ENCODE measurements at places on chromosomes 4 and X.

DNA sequence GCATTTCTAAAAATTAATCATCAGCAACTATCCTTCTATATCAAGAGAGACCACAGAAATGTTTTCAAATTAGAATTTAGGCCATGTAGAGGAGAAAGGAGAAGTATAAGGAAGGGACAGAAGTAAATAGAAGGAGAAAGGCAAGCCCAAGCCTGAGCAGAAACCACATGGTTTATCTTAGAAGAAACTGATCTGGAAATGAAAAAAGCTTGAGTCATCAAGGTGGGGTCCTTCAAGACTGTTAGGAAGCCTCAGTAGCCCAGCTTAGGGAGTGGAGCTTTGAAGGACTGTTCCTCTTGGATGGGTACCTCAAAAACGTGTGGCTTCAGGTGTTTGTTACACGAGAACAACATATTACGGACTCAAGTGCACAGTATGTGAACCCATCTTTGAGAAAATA lies 4.5 kb downstream of the BMX start:
- DNase-seq: no peak

DNA sequence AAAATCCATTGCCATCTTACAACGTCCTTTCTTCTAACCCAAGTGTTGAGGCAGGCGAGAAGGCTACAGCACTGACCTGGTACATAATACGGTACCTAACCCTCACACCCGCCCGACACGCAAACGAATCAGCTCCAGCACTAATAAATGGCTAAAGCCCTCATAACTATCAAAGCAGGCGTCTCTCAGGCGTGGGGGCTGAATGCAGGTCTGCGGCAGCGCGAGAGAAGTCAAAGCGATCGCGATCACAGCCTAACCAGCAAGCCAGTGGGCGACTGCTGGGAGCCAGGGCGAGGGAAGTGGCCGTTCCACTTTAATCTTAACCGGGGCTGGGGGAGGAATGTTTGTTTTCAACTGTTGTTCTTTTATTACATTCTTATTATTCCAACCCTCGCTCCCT lies 1.5 kb downstream of the CDX4 start:
- no peak for DNase-seq

DNA sequence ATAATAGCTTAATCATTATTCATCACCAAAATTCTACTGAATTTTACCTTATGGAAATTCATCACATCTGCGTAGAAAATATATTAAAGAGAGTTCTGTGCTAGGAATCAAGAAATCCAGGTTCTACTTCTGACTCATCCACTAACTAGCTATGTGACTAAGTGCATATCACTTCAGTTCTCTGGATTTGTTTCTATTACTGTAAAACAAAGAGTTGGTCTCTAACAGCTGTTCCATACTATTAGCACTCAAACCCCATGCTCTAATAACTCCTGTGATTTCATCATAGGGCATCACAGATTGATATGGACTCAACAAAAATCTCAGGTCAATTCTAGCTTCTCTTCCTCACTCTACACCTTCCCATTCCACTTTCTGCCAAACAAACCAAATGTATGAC lies 572.0 kb downstream of the INPP4B start:
- DNase-seq: no peak

GRCh38 chr4:76611616-76612207 lies 176.7 kb downstream of the SHROOM3 start:
- no peak for DNase-seq

DNA sequence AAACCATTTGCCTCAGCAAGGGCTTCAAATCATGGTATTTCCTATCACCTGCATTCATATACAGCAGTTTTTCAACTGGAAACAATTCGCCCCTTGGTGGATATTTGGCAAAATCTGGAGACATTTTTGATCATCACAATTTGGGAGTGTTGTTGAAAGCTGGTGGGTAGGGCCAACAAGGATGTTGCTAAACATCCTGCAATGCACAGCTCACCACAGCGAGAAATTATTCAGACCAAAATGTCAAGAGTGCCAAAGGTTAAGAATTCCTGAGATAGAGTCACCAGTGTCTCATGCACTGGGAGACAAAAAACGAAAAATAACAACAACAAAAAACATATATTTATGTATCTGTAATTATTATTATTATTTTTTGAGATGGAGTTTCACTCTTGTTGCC lies 435.2 kb upstream of the CTSO start:
- no peak for DNase-seq

DNA sequence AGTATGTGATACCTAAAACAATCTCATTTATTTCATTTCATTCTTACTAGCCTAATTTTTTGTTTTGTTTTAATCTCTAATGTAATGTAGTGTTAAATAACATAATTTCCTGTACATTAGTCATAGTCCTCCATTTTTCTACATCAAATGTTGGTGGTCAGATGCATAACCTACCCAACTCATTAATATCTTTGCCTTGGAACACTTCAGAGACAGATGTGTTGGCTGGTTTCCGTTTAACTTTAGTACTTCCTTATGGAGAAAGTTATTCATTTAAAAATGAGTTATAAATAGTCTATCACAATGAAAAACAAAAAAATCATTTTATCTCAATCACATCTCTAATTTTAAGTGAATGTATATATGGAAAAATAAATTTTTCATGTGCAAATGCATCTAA lies 190.2 kb downstream of the ANTXR2 start:
- DNase-seq: no peak

- DNase-seq: peak; percentile 15
Measured at GRCh38 chr4:101419336-101420135, 72.2 kb upstream of the PPP3CA start.

DNA sequence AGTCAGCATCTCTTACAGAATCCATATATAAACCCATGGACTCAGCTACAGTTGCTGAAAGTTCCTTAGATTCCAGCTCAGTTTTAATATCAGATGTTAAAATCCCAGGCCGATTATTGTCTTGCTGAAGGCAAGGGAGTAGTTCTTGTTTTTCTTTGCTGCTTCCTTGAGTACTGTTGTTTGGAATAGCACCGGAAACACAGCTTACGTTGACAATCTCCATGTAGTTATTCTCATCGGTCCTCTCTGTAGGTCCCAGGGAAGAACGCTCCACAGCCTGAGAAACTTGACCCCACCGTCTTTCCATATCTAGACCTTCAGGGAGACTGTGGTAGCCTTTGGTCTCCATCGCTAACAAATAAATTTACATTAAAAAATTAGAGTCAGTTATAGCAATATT lies 5.7 kb downstream of the NR3C2 start:
- DNase-seq: no peak

DNA sequence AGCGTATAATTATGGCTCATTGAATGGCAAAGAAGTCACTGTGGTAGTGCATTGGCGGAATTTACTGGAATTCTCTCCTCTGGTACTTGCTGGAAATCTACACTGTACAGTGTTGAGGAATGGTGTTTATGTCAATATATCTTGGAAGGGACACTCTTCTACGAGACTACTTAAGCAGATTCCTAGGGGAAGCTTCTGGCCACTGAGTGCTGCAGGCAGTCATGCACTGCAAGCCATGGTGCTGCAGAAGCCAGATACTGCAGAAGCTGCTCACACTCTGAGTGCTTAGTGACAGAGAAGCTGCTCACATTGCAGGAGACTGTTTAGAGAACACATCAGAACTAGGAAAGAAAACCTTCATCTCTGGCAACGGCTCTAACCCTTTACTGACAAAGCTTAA lies 725.0 kb downstream of the CCSER1 start:
- DNase-seq: no peak

DNA sequence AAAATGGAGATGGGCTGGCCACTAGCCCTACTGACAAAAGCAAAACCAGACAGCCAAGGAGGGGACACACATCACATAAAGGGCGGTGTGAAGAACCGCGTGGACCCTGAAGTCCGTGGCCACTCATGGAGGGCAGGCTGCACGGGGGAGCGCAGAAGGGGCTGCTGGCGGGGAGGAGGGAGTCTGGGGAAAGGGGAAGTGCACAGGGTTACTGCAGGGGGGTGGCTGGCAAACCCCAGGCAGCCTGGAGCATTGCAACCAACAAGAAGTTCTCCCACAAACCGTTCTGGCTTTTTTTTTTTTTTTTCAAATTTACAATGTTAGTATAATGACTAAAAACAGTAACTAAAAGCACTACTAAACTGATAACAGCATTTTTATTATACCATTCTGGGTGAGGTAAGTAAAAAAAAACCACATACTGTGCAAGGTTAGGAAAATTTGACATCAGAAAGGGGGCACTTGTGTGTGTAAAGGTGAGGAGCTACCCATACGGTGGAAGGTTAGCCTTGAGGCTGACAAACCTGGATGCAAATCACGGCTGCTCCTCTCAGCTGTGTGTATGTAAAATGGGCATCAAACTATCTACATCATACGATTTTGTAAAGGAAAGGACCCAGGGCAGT lies 87.1 kb downstream of the TSPAN5 start:
- no peak for DNase-seq

- DNase-seq: no peak
Measured at GRCh38 chrX:94932278-94932965, 1258.4 kb downstream of the FAM133A start.

DNA sequence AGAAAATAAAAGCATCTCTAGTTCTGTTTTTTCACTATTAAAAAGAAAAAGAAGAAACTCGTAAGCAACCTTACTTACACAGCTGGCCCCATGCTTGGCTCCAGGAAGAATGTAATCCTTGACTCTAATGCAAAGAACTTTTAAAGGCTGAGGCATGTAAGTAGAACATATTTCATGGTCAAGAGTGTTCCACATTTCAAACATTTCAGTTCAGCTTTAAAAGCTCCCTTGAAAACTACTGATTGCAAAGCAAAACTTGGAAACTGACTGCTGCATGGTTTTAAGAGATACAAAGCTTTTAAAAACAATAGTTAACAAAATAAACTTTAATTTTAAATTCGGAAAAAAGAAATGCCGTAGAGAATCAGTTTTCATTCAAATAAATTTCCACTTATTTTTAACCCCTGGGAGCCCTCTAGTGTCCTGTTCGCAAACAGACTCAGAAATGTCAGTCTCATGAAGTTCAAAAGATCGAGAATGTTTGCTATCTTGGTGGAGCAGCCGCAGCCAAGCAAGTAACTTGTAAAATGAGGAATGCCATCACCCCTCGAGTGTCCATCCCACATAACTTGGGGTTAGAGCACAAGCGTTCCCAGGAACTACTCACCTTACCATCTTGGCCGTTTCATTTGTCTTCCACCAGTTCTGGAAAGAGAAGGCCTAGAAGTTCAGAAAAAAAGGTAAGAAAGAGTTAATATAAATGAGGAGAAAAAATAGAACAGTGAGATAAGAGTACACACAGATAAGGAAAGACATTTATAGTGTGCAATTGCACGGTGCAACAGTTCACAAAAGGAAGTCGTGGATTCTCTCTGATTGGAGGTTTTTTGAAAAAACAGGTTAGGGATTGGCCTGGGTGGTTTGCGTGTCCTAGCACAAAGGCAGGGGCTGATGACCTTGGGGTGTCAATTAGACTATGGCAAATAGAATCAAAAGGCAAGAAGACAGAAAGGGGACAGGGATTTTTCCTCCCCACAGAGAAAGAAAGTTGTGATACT lies at the start of gene GASK1B:
Gene GASK1B (minus strand): TSS at position 765 of the 998 bp plus-strand sequence. CDS start 1,650 bp downstream, outside the sequence.
- peak; percentile 12 for DNase-seq

GRCh38 chr4:163697121-163697520 lies 202.6 kb downstream of the TMA16 start:
- no peak for DNase-seq

- no peak for DNase-seq
Measured at GRCh38 chr4:163959932-163960331, 465.4 kb downstream of the TMA16 start.

GRCh38 chr4:64399313-64400109 lies 9.7 kb downstream of the TECRL start:
- DNase-seq: no peak

DNA sequence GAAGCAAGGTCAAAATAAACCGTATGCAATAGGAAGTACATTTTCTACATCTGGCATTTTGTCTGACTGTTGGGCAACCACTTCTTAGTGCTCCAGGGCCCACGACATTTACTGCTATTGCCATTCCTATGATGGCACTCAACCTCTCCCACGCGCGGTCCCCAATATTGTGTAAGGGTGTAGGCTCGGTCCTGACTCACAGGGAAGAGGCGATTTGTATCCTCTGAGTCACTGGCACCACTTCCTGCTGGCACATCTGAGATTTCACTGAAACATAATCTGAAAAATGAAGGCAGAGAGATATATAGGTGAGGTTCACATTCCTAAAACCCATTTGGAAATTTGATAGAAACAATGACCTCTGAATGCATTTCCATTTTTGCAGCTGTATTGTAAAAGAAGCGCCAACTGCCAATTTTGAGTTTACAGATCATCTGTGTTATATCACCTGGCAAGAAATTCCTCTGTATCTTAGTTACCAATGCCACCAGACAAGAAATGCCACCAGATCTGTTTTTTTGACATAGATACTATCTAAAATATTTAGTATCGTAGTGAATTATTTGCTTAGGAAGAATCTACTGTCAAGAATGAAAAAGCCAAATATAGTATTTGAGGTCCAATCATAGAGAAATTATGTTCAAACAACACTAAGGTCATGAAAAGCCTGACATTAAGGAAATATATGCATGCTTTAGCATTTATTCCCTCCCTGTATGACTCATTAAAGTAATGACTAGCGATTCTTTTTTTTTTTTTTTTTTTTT lies 9.8 kb downstream of the EREG start:
- DNase-seq: no peak
